Aorta (tissue), 5 donors: ENCODE measurements at places on chromosomes 13 and 19. TPM values are rescaled to one million over a fixed set of nuclear protein-coding genes. Genes with fewer than 3 reads are reported as not detected.

CBY2 gene
- not detected for polyA plus RNA-seq

PPP1R37 gene
- 16.8 TPM for polyA plus RNA-seq

KLF1 gene
- not detected for polyA plus RNA-seq

ZNF534 gene
- polyA plus RNA-seq = not detected

KLK1 gene
- polyA plus RNA-seq = 6.3 TPM

NCCRP1 gene
- polyA plus RNA-seq = not detected

DNA sequence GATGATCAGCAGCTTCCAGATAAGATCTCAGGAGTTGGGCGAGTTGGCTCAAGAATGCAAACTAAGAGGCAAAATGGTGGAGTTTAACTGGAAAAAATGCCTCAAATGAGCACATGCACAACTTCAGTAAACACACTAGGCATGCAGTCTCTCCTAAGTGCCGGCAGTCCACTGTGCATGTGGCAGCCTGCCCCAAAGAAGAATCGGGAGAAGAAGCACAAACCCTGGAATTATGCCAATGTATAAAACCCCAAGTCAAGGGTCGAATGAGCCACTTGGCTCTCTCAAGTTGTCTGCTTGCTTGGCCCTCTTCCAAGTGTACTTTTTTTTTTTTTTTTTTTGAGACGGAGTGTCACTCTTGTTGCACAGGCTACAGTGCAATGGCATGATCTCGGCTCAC, 53.3 kb upstream of the SLITRK1 start:
- no peaks in the 10 kb centered on the region for H3K4me1 ChIP-seq
- no peaks in the 10 kb centered on the region for H3K27me3 ChIP-seq
- H3K4me3 ChIP-seq = no peak overlapping the region
- DNase-seq = no peak
- H3K27ac ChIP-seq = no peak overlapping the region
- H3K36me3 ChIP-seq = no peaks in the 10 kb centered on the region

GRCh38 chr19:29366757-29367156, 153.8 kb upstream of the UQCRFS1 start:
- H3K4me3 ChIP-seq = no peak overlapping the region
- no peak overlapping the region for H3K27ac ChIP-seq
- no peaks in the 10 kb centered on the region for H3K36me3 ChIP-seq
- no peak for DNase-seq
- H3K27me3 ChIP-seq = peaks cover 2% of the 10 kb centered on the region

DNA sequence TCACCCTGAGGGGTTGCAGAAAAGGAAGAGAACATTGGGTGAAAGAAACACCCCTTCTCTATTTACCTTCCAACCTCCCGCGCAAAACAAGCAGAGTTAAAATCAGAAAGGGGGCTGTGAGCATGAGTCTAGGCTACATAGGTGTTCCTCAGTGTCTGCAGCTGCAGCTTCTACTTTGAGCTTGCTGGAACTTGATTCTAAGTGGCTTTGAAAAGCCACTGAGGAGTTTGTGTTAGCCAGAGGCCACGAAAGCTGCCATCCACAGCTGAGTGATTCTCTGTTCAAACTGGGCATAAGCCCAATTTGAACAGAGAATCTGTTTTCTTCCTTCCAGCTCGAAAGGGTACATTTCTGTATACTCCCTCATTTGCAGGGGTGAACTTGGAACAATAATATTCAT, 343.9 kb downstream of the PCDH9 start:
- no peak overlapping the region for H3K4me3 ChIP-seq
- no peak for DNase-seq
- H3K27me3 ChIP-seq = no peaks in the 10 kb centered on the region
- no peak overlapping the region for H3K27ac ChIP-seq
- H3K36me3 ChIP-seq = no peaks in the 10 kb centered on the region

- H3K27ac ChIP-seq = no peak overlapping the region
- H3K4me3 ChIP-seq = no peak overlapping the region
- H3K4me1 ChIP-seq = no peaks in the 10 kb centered on the region
- no peaks in the 10 kb centered on the region for H3K36me3 ChIP-seq
Observed at GRCh38 chr13:112346173-112346898, 29.8 kb upstream of the SPACA7 start.

DNA sequence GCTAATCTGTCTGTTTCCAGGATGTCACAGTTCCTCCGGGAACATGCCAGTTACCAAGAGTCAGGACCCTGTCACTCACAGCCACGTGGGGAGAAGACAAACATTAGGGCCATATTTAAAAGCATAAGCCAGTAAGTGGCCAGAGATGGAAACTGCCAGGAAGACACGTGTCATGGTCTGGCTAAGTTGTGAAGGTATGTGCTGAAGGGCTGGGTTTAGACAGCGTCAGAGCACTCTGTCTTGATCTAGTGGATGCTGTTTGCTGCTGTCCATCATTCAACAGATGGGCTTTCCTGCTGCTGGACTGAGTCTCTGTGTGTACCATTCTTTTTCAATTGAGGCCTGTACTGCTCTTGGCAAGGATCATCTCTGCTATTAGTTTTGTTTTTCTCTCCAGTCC, 128.6 kb downstream of the HS6ST3 start:
- H3K36me3 ChIP-seq = no peaks in the 10 kb centered on the region
- no peak overlapping the region for H3K27ac ChIP-seq
- H3K4me1 ChIP-seq = no peaks in the 10 kb centered on the region

GRCh38 chr19:18698321-18699167, 15.1 kb downstream of the CRTC1 start:
- no peaks in the 10 kb centered on the region for H3K27me3 ChIP-seq
- H3K27ac ChIP-seq = no peak overlapping the region
- no peak for DNase-seq
- no peaks in the 10 kb centered on the region for H3K36me3 ChIP-seq
- no peak overlapping the region for H3K4me3 ChIP-seq
- no peaks in the 10 kb centered on the region for H3K4me1 ChIP-seq

GRCh38 chr19:41753936-41754529, 1.3 kb upstream of the CEACAM6 start:
- H3K27ac ChIP-seq = no peak overlapping the region
- H3K4me1 ChIP-seq = no peaks in the 10 kb centered on the region
- DNase-seq = no peak
- no peaks in the 10 kb centered on the region for H3K36me3 ChIP-seq
- no peak overlapping the region for H3K4me3 ChIP-seq

- no peak for DNase-seq
- peaks cover 20% of the 10 kb centered on the region for H3K36me3 ChIP-seq
- H3K4me3 ChIP-seq = no peak overlapping the region
- H3K4me1 ChIP-seq = no peaks in the 10 kb centered on the region
Observed at GRCh38 chr19:11024259-11024658, 63.4 kb downstream of the SMARCA4 start.
